ENCODE measurements at places on chromosomes 2 and 18.

DNA sequence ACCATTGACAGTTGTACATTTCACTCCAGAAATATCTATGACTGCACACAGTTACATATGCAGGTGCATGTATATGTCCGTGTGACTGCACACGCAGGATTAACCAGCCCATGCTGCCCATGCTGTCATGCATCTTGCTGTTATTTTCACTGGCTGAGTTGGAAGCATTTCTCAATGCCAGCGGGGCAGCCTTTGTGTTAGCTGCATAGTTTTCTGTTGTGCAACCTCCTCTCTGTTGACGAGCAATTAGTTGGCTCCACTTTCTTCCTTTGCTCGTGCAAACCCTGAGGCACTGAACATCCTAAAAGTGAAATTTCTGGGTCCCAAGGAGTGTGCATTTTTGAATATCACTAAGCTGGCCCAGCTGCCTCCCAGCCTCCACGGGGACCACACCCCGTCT is 133.4 kb upstream of the GLI2 start:
- no peak for DNase-seq

GRCh38 chr2:135563793-135564192 is 32.5 kb downstream of the R3HDM1 start:
- no peak for DNase-seq

DNA sequence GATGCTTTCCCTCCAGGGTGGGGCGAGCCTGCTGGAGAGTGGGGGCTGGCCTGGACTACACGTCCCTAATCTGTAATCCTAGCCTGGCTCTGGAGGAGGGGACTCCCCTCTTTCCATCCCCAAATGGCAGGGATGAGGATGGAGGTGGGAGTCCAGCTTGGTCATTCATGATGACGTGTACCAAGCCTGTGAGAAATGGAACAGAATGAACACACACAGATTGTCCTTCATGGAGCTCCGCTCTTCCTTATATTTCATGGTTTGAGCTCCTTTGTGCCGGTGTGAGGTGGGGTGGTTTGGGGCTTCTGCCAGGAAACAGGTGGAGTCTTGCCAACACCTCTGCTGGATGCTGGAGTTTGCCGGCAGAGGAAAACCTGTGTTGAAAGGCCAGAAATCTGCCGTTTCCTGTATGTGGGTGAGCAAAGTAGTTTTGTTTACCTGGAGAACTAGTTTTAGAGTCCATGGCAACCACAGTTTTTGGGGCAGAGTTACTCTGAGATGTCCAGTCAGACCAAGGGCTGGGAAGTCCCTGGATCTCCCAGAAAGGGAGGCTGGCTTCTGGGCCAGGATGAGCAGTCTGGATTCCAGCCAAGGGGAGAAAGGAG is 417.6 kb upstream of the MEX3C start:
- no peak for DNase-seq

DNA sequence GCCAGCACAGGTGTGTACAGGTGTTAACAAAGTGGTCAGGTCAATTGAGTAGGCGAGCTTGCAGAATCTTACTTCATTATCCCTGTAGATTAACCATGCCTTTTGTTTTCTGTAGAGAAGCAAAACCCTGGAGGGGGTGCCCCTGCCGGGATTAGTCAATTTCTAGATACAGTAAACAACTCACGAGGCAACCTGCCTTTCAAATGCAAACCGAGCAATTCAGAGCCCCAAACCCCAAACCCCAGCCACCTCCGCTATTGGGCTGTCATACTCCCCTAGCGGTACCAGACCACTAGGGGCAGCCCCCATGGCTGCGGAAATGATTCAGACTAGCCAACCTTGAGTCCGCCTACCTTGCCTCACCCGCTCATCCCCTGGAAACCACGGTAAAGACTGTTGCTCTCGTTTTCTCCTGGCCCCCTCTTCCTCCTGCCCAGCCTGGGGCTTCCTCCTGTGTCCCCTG is 61.4 kb upstream of the KIF5C start:
- peak; percentile 82 for DNase-seq

DNA sequence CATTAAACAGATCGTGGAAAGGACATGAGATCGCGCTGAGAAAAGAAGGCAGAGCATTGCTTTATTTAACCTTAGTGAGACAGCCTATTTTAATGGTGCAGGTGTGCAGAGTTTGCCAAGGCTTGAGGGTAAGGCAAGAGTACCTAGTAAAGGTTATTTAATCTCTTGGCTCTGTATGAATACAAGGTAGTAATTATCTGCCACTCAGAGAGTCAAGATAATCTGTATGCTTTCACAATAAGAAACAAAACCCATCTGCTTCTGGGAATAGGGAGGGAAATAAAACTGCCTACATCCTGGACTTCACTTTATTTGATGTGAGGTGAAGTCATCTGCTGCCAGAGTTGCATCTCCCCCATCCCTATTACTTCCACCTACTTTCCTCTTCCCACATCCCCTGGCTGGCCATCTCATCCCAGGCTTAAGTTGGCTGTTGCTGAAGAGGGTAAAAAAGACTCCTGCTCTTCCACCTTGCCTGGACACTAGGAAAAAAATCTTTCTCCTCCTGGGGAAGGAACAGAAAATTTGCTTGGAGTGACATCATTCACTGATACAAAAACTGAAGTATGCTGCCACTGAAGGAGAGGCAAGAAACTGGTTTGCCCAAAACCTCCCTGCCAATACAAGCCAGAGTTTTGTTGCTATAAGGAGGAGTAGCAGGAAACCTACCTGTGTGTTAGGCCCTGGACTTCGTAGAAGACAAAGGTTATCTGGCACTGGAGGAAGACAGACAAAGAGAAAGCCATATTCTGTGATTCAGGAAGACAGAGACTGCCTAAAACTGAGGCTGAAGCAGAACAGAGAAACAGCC is 35.8 kb upstream of the ARHGAP25 start:
- no peak for DNase-seq

DNA sequence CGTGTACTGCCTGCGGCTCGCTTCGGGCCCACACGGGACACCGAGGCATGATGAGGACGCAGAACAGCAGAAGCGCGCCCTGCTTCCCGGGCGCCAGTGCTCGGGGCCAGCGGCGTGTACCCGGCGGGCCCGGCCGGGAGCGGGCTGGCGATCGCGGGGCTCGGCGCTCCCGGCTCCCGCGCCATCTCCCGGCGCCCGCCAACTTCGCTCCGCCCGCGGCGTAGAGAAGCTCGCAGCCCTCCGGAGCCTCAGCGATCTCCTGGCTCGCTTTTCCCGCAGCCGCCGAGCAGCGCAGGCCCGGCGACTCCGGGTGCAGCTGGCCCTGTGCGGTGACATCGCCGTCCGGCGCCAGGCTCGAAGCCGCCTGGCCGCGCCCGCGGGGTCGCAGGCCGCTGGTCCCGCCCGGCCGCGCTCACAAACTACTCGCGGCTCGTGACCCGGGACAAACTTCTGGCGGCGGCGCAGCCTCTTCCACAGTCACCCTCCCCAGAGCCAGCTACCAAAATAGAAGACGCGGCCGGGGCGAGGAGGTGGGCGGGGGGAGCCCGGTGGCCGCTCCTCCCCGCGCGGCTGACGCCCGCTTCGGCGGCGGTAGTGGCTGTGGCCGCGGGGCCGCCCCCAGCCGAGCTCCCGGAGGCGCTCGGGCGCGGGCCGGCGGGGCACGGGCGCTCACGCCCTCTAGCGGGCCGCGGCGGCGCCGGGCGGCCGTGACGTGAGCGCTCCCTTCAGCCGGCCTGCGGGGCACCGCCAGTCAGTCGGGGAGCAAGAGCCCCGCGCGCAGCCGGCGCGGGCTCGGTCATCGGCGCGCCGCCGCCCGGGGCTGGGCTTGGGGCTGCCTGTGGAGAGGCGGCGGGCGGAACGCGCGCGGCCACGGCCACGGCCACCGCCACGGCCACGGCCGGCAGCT is at the start of gene PTPRM:
TSS of gene PTPRM (plus strand) at position 750 of the 907 bp plus-strand sequence. CDS start 503 bp downstream, outside the sequence.
- peak; percentile 38 for DNase-seq

All from stimulated activated CD4-positive, alpha-beta T cell treated with anti-CD3 and anti-CD28 coated beads, Interleukin-4, amount 100 ng/mL, for 24 hours (primary cell).